ENCODE measurements at places on chromosomes 12 and 14.
A peak's percentile ranks its signal among the peaks of the same experiment; 100 is the strongest.

- DNase-seq: no peak
These were observed 6.0 kb upstream of the NUDT14 start for GRCh38 chr14:105187116-105187515.

GRCh38 chr12:122123761-122124145 lies 45.2 kb downstream of the MLXIP start:
- DNase-seq: no peak

DNA sequence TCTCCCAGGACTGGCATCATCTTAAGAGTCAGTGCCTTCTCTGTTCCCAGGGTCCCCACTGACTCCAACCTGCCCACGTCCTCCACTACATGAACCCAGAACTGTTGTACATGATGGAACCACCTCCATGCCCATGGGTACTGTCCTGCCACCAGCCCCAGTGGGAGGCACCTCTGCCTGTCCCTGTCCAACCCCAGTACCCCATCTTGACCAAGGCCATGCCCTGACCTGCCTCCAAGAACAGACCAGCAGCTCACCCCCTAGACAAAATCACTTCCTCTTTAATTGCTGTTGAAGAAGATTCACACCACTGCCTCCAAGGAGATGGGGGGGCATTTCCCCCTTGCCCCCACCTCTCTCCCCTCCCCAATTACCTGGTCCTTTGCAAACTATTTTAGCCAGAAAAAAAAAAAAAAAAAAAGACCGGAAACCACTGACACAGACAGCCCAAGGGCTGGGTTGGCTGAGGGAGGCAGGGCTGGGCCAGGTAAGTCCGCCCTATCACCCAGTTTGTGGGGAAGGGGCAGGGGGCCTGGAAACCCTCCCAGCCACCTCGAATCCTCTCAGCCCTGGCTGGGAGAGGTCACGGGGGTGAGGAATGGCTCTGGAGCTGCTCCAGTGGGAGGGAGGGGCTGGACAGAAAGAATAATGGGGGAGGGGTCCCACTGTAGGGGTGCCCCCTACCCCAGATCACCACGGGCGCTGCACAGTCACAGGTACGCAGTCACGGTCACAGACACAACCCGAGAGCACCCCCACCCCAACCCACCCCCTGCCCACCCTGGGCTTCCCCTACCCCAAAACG lies 13.4 kb downstream of the AGAP2 start:
- DNase-seq: no peak

DNA sequence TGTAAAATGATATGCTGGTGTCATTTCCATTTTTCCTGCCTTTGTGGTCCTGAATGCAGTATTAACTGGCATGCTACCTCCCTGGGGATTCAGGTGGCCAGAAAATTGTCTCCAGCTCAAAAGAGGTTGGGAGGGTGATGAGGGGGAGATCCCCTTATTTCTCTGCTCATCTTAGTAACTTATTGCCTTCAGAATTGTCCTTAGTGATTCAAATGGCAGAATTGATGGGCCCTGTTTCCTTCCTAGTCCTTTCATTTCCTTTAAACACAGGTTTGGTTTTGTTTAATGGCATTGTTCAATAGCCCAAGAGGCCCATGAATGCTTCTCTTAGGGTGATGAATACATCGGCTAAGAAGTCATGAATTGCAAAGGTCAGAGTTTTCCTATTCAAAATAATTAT lies 207.0 kb downstream of the SLC41A2 start:
- DNase-seq: no peak

DNA sequence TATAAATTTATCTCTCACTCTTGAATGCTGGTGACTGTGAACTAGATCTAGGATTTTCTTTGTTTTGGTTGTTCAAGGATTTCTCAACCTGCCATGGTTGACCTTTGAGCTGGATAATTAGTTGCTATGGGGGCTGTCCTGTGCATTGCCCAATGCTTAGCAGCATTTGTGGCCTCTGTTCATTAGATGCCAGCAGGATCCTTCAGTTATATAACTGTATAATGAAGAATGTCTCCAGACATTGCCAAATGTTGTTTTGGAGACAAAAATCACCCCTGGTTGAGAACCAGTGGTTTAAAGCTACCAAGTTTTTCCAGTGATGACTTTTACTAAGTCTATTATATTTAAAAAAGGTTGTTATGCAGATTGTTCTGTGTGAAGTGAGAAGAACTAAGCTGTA lies 147.9 kb upstream of the STXBP6 start:
- DNase-seq: no peak

DNA sequence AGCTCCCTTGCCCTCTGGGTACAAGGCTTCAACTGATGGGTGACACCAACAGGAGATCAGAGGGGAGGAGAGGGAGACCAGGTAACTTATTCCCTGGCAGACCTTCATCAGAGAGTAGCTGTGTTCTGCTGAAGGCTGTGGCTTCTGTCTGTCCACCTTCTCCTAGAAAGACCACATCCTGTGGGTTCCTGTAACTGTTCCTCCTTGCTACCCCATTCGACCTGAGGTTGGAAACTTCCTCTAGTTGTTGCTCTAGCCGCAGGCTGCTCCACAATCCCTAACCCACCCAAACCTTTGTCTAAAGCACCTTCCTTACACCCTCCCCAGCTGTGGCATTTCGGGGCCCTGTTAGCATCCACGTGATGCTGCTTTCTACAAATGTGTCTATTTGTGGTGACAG lies 454.2 kb downstream of the DPF3 start:
- DNase-seq: no peak

- peak; percentile 72 for DNase-seq
These were observed 17.4 kb upstream of the B4GALNT3 start for GRCh38 chr12:442235-442884.

- DNase-seq: no peak
These were observed 4.5 kb upstream of the AQP2 start for GRCh38 chr12:49946086-49946485.

GRCh38 chr12:92992041-92992440 lies 62.9 kb upstream of the EEA1 start:
- no peak for DNase-seq

GRCh38 chr14:30651937-30652336 lies 29.8 kb downstream of the SCFD1 start:
- no peak for DNase-seq

DNA sequence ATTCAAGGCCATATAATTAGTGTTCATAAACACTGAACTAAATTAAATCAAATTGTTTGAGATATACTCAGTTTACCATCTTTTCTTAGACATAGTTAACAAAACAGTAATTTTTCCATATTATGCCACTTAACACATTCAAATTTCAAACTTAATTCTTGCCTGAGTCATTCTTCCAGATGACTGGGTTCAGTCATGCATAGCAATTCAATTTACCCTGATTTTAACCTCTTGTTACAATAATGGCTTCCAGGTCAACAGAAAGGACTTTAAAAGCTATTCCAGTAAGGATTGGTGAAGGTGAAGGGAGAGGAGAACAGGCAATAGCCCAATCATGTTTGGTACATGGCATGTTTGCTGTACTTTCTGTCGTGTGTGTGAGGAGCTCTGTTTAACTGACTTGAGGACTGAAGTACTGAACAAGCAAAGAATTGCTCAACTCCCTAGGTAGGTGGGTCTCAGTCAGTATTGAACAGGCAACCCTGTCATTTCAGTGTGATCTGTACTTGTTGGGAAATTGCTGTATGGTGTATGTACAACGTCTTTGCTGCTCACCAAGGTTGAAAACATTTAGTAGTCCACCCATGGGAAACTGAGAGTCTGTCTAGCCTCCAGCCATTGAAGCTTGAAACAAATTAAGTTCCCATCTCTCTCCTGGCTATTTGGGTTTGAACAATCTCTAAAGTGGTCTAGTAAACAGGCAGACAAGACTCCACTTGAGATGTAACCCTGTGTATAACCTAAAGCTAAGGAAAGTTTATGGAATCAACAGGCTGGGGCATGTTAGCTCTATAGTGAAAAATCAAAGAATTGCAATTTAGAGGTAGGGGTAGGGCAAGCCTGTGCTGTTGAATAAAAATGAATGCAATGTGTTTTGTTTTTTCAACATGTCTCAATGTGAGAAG lies 327.2 kb downstream of the BTG1 start:
- no peak for DNase-seq

GRCh38 chr12:684416-684815 lies 21.2 kb upstream of the NINJ2 start:
- DNase-seq: no peak

GRCh38 chr12:58930770-58931324 lies 10.5 kb upstream of the LRIG3 start:
- DNase-seq: no peak

- DNase-seq: no peak
These were observed 1724.1 kb upstream of the SEL1L start for GRCh38 chr14:83257466-83258439.

Data from AG08396 (cell line).